A673 (cell line): ENCODE measurements at places on chromosomes 11 and 22. TPM values are rescaled to one million over a fixed set of nuclear protein-coding genes. Genes with fewer than 3 reads are reported as not detected.

DNA sequence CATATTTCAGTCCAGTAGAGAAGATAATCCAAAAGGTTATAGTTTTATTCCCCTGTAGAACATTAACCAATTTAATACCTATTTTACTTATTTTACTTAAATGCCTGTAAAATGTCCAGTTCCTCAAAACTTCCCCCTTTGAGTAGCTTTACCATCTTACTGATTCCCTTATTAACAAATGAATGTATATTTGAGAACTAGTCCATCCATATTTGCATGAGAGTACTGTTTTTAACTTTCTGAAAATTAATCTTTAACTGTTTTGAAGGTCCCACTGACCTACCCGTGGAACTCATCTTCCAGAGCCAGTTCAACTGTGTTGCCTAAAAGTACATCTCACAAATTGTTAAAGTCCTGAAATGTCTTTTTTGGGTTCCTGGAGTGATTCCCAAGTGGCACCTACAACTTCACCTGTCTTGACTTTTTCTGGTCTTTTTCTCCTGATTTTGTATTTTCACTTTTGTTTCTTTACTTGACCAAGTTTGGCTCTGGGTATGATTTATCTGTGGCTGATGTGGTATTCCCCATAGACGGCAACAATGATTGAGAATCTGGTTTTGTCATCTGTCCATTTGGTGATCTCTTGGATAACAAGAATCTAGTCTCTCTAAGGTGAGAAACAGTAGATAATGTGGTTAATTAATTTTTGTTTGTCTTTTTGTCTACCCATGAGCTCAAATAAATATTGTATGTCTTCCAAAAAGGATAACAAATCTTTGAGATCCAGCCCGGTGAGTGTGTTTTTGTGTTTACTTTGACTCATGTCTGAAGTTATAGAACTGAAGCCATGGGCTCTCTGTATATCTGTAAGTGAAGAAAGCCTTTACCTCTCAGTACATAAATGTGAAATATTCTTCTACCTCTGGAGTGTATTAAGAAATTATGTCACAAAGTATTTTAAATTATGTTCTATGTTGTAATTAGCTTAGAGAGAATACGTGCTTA, 174.2 kb downstream of the ETS1 start:
- no peak overlapping the region for H3K27ac ChIP-seq
- H3K36me3 ChIP-seq = no peaks in the 10 kb centered on the region
- H3K27me3 ChIP-seq = peaks cover 20% of the 10 kb centered on the region
- H3K4me1 ChIP-seq = no peaks in the 10 kb centered on the region
- no peak overlapping the region for H3K4me3 ChIP-seq
- no peak for DNase-seq

- H3K27ac ChIP-seq = no peak overlapping the region
- H3K4me1 ChIP-seq = peaks cover 13% of the 10 kb centered on the region
- no peaks in the 10 kb centered on the region for H3K36me3 ChIP-seq
- no peak overlapping the region for H3K4me3 ChIP-seq
These were observed 23.1 kb upstream of the MICAL2 start for GRCh38 chr11:12087075-12088004.

DNA sequence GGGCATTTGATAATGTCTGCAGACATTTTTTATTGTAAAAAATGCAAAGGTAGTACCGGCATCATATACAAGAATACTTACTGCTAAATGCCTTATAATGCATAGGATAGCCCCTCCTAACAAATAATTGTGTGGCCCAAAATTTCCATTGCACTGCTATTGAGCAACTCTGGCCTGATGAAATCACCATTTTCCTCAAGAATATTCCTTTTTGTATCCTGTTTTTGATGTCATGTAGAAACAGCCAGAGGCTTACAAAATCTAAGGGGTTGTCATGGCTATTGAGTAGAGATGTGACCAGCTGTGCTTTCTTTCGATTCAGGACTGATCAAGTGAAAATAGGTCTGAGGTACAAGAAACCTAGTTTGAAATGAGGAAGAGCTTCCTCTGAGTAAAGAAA, 854.3 kb downstream of the KCNA4 start:
- peaks cover 35% of the 10 kb centered on the region for H3K4me1 ChIP-seq
- no peaks in the 10 kb centered on the region for H3K27me3 ChIP-seq
- H3K27ac ChIP-seq = no peak overlapping the region

The ELMOD1 gene
- total RNA-seq = not detected in 2 replicates

DNA sequence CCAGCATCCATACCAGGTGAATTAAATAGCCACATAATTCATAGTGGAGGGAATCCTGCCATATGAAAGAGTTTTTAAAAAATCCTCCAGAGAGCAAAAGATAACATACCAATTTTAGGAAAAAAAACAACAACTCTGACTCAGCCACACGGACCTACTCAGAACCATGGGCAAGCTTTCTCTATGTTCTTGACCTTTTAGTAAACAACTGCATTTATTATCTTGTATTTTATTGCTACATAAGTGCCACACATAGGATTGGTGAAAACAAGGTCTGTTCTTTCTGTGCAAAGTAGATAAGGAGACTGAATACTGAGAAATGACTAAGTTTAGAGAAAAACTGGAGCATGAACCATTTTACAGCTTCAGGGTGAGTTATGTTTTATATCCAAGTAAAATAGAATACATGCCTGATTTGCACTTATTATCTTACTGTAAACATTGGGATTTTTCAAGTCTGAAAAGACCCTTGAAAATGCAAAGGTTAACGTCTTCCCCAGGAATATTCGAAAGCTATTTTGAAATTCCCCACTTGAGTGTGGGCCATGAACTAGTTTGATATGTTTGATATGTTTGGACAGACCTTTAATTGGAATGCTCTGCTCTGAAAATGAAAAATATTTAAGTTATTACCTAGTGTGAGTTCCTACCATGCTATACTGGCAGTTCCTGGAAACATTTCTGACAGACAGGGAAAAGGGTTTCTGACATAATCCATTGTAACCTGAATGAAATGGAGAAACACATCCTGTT, 89.5 kb upstream of the DDI1 start:
- DNase-seq = no peak
- H3K4me1 ChIP-seq = no peaks in the 10 kb centered on the region
- H3K27ac ChIP-seq = no peak overlapping the region
- H3K27me3 ChIP-seq = no peaks in the 10 kb centered on the region

The PLCB3 gene
- total RNA-seq = 45.3 and 51.1 TPM in 2 replicates

DNA sequence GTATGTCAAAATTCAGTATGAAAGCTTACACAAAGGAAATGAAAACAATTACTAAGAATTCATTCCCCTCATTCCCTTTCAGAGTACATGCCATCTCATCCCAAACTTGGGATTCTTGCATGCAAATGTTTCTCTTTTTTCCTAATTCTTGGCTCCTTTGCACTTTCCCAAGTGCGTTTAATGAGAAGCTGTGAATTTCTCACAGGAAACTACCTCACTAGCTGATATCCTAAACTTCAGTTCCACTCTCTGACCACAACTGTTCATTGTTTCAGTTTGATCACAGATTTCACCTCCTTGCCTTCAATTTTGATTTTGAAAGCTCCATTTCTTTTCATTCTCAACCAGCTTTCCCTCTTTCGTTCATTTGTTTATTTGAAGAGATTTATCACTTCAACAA, 5.9 kb upstream of the ARL14EP start:
- peaks cover 3% of the 10 kb centered on the region for H3K4me1 ChIP-seq
- peaks cover 7% of the 10 kb centered on the region for H3K27me3 ChIP-seq
- no peaks in the 10 kb centered on the region for H3K36me3 ChIP-seq
- no peak overlapping the region for H3K27ac ChIP-seq

DNA sequence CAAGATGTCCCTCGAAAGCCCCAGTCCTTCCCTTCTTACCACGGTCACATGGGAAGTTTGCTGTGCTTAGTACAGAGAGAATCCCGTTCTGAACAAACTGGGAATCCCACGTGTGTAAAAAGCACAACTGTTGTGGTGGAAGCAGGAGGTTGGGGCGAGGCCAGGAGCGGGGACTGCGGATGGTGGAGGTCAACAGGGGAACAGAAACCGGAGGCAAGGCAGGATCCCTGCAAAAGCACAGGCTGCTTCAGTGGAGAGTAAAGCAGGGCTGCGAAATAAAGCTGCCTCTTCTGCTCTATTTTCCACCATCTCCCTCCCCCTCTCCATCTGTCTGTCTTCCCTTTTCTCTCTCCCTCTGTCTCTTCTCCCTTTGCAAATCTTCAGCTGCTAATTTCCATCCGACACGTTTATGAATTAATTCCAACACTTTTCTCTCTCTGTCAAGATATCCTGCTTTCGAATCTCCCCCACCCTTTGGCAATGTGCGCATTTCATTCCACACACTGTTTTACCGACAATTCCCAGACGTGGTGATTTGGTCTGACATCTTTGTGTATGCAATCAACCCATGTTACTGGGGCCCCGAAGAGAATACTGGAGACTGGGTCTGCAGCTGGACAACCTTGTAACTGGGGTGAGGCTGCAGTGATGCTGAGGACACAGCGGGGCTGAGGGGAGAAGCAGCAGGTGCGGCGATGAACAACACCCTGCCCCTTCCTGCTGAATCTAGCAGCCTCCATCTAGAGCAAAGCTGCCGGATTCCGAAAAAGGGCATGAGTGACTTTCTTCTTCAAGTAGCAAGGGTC, 571.8 kb downstream of the OPCML start:
- H3K36me3 ChIP-seq = no peaks in the 10 kb centered on the region
- no peak for DNase-seq
- H3K27ac ChIP-seq = no peak overlapping the region
- no peaks in the 10 kb centered on the region for H3K4me1 ChIP-seq
- no peak overlapping the region for H3K4me3 ChIP-seq

DNA sequence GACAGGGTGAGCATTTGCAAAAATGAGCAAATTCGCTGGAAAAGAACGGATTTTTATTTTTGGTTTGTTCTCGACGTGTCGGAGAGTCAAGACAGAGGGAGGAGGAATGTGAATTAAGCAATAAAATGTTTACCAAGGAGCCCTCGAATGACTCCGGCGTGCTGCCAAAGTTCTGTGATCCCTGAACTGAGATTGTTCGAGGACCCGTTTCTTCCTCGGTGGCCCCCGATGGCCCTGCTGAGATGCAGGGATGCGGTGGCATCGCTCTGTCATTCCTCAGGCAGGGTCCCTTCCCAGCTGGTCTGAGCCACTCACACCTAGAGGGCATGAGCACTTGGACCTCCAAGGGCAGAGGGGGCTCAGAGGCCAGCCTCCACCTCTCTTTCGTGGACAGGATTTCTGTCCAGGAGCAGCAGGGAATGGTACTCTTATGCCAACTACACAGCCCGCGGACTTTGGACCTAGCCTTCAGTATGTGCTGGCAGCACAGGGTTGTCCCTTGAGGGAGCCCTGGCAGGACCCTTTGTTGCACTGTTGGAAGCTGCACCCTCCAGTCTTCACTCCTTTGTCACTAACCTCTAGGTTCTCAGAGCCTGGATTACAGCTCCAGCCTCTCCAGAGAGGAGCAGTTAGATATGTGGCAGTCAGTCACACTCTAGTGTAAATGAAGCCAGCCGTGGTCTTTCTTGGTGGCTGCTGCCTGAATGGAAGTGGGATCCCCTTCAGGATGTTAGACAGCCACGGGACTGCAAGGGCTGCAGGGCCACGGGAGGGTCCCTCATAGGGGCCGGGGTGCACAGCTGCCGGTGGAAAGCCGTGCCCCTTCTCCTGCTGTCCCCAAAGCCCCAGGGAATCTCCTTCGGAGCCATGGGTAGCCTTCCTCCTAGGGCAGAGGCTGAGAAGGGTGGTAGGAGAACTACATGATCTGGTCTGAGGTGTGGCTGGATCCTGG, 109.4 kb upstream of the ANO1 start:
- DNase-seq = no peak
- no peak overlapping the region for H3K4me3 ChIP-seq
- no peak overlapping the region for H3K27ac ChIP-seq
- no peaks in the 10 kb centered on the region for H3K4me1 ChIP-seq
- no peaks in the 10 kb centered on the region for H3K36me3 ChIP-seq

The TSG101 gene
- total RNA-seq = 48.2 and 49.1 TPM in 2 replicates

The TOMM22 gene
- total RNA-seq = 143 and 152 TPM in 2 replicates

The ASRGL1 gene
- 37.7 and 40.1 TPM in 2 replicates for total RNA-seq

DNA sequence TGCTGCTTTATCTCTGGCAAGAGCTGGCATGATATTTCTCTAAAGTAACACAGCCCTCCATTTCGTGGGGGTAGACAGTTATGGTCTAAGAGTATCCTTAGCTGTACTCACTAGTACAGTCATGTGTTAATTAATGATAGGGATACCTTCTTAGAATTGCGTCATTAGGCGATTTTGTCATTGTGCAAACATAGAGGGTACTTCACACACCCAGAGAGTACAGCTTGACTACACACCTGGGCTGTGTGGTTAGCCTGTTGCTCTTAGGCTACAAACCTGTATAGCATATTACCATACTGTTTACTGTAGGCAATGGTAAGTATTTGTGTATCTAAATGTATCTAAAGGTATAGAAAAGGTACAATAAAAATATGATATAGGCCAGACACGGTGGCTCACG, 17.0 kb downstream of the XRCC6 start:
- H3K4me3 ChIP-seq = no peak overlapping the region
- no peaks in the 10 kb centered on the region for H3K4me1 ChIP-seq
- no peak overlapping the region for H3K27ac ChIP-seq
- peaks cover 98% of the 10 kb centered on the region for H3K36me3 ChIP-seq

DNA sequence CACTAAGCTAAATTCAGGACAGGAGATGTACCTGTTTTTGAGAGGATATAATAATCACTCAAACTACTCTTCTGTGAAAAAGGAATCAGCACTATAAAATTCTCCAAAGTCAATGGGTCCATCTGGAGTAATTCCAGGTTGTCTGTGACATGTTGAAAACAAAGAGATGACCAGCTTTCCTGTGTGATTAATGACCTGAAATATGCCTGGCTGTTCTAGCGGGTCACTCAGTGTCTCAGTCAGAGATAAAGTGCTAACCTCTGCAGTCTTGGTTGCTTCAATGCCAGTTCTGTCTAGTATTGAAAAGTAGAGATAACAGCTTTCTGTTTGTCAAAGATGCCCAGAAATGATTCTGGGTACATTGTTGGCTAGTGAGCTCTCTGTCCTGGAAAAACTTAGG, 722.6 kb upstream of the TENM4 start:
- no peak overlapping the region for H3K4me3 ChIP-seq
- H3K27ac ChIP-seq = no peak overlapping the region
- no peaks in the 10 kb centered on the region for H3K36me3 ChIP-seq
- DNase-seq = no peak

GRCh38 chr22:41873391-41873790, 40.5 kb downstream of the SREBF2 start:
- H3K27ac ChIP-seq = no peak overlapping the region
- no peaks in the 10 kb centered on the region for H3K4me1 ChIP-seq
- no peak overlapping the region for H3K4me3 ChIP-seq
- no peak for DNase-seq
- no peaks in the 10 kb centered on the region for H3K27me3 ChIP-seq

DNA sequence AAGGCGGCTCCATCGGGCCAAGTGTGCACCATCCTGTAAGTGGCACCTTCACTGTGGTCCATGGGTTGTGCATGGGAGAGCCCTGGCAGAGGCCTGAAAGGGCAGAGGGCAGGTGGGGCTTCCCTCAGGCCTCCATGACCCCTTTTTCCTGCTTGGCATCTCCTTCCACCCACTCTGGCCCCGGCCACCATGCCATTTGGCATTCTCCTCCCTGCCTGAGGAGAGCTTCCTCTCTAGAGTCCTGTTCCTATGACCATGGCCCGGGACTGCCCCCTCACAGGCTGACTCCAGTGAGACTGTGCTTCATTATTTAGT, 4.9 kb downstream of the OTOG start:
- no peak overlapping the region for H3K4me3 ChIP-seq
- H3K27me3 ChIP-seq = no peaks in the 10 kb centered on the region
- H3K36me3 ChIP-seq = no peaks in the 10 kb centered on the region
- no peak overlapping the region for H3K27ac ChIP-seq

GRCh38 chr11:86395061-86395551, 20.4 kb downstream of the CCDC81 start:
- no peak for DNase-seq
- H3K27me3 ChIP-seq = no peaks in the 10 kb centered on the region
- no peak overlapping the region for H3K4me3 ChIP-seq

- no peaks in the 10 kb centered on the region for H3K27me3 ChIP-seq
- H3K27ac ChIP-seq = no peak overlapping the region
These were observed 2.6 kb upstream of the RTL6 start for GRCh38 chr22:44500599-44500998.
